ENCODE measurements at places on chromosomes 12 and 14. TPM values are rescaled to one million over a fixed set of nuclear protein-coding genes. Genes with fewer than 3 reads are reported as not detected.
A peak's percentile ranks its signal among the peaks of the same experiment; 100 is the strongest.

GRCh38 chr12:52038447-52038846, 12.8 kb upstream of the NR4A1 start:
- H3K27ac ChIP-seq = no peak overlapping the region
- H3K27me3 ChIP-seq = peaks cover 32% of the 10 kb centered on the region
- no peaks in the 10 kb centered on the region for H3K36me3 ChIP-seq

DNA sequence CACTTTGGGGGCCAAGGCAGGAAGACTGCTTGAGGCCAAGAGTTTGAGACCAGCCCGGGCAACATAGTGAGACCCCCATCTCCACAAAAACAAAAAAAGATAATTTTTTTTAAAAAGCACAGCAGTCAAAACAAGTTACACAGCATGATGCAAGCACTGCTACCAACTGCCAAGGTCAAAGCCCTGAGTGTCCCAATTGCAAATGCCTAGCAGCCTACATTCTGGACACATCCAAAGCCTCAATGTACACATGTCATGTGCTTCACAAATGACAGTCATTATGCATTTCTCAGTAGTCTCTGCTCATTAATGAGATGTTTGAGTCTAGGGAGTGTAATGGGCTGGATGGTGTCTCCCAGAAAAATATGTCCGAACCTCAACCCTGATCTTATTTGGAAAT, 113.7 kb upstream of the CCND2 start:
- DNase-seq = no peak
- H3K4me1 ChIP-seq = peaks cover 3% of the 10 kb centered on the region
- H3K4me3 ChIP-seq = no peak overlapping the region

DNA sequence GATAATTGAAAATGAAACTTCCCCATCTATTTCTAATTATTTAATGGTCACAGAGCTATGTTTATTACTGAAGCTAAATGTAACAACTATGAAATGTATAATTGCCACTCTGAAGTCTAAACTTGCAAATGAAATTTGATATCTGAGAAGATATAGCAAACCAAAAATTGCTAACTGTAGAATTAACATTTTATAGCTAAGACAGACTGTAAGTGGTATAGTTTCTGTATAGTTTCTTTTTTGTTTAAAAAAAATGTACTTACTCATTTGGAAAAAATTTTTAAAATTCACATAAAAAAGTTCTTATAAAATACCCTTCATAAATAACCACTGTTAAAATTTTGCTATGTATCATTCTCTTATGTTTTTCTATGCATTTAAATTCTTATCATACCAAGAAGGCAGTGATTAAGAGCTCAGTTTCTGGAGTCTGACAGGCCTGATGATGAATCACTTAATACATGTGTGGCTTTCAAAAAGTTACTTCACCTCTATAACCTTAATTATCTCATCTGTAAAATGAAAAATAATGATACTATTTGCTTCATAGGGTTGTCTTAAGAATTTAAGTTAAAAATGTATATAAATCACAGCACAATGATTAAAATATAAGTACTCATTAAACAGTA, 214.7 kb upstream of the GARIN2 start:
- H3K27ac ChIP-seq = no peak overlapping the region
- H3K27me3 ChIP-seq = peaks cover 1% of the 10 kb centered on the region
- no peaks in the 10 kb centered on the region for H3K4me1 ChIP-seq
- H3K4me3 ChIP-seq = no peak overlapping the region
- DNase-seq = no peak
- H3K36me3 ChIP-seq = no peaks in the 10 kb centered on the region

DNA sequence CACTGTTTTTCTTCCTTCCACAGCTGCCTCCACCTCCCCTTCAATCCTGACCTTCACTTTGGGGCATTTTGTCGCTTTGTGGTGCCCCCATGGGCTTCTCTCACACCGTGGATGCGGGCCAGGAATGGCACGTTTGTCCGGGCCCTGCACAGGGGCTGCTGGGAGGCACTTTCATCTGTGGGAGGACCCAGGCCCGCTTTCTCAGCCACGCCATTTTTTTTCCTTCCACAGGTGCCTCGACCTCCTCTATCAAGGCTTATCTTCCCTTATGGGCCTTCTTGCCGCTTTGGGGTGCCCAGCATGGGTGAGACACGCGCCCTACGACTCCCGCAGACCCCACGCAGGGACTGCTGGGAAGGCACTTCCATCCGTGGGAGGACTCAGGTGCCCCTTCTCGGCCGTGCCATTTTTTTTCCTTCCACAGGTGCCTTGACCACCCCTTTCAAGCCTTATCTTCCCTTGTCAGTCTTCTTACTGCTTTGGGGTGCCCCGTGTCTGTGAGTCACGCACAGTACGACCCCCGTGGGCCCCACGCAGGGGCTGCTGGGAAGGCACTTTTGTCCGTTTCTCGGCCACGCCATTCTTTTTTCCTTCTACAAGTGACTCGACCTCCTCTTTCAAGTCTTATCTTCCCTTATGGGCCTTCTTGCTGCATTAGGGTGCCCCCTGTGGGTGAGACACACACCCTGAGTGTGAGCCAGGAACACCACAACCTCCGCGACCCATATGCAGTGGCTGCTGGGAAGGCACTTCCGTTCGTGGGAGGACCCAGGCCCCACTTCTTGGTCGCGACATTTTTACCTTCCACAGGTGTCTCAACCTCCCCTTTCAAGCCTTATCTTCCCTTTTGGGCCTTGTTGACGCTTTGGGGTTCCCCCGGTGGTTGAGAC, 270.7 kb downstream of the ALG10 start:
- H3K27me3 ChIP-seq = peaks cover 21% of the 10 kb centered on the region
- no peaks in the 10 kb centered on the region for H3K4me1 ChIP-seq
- peak overlapping the region; percentile 42 for H3K4me3 ChIP-seq
- no peak overlapping the region for H3K27ac ChIP-seq
- DNase-seq = no peak

DNA sequence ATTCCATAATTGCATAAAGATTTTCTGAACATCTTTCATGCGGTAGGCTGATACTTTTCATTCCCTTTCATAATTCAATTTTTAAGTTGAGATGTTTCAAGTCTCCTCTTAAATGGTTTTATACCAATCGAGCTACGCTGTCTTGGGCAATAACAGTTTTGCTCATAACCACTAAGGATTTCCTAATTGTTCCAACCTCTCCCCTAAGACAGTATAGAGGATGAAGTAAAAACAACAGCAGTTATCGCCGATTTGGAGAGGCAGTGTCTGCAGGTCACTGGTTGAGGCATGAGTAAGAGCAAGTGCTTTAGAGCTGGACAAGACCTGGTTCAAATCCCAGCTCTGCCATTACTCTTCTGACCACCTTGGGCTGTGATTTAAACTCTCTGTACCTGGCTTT, 6.9 kb upstream of the MED13L start:
- no peak overlapping the region for H3K27ac ChIP-seq
- H3K36me3 ChIP-seq = no peaks in the 10 kb centered on the region
- no peaks in the 10 kb centered on the region for H3K27me3 ChIP-seq
- H3K4me1 ChIP-seq = peaks cover 10% of the 10 kb centered on the region
- H3K4me3 ChIP-seq = no peak overlapping the region

DNA sequence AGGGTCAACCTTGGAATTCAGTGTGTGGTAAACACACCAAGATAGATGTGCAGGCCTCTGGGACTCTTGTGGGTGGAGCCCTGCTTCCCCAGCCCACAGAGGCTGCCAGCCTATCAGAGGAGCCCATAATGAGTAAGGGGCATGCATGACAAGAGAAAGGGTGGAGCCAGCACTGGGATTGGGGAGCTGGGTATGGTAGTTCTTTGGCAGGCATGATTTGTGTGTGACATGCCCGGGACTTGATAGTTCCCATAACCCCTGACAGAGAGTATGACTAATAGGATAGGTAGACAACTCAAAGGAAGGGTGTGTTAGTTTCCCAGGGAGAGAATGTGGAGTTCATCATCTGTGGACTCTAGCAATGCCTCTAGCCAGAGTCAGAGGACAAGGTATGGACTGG, 143.0 kb downstream of the EMP1 start:
- H3K27me3 ChIP-seq = peaks cover 1% of the 10 kb centered on the region
- no peak overlapping the region for H3K27ac ChIP-seq
- no peaks in the 10 kb centered on the region for H3K36me3 ChIP-seq
- DNase-seq = no peak
- H3K4me3 ChIP-seq = no peak overlapping the region
- peaks cover 2% of the 10 kb centered on the region for H3K4me1 ChIP-seq

GRCh38 chr12:10641735-10642500, 28.5 kb upstream of the MAGOHB start:
- peaks cover 25% of the 10 kb centered on the region for H3K36me3 ChIP-seq
- no peaks in the 10 kb centered on the region for H3K4me1 ChIP-seq
- peaks cover 2% of the 10 kb centered on the region for H3K27me3 ChIP-seq
- H3K4me3 ChIP-seq = no peak overlapping the region

Gene KRT86
- not detected for total RNA-seq

Gene MRPL42
- total RNA-seq = 34.6 TPM

Gene CCER1
- not detected for total RNA-seq

All from endothelial cell (in vitro differentiated cells).